ENCODE measurements at places on chromosomes 5 and 9.

- no peak for DNase-seq
Measured at GRCh38 chr5:128534726-128535125, 3.3 kb downstream of the FBN2 start.

GRCh38 chr9:77291714-77292113 lies 114.4 kb downstream of the VPS13A start:
- no peak for DNase-seq

GRCh38 chr5:93607367-93608258 lies 24.6 kb downstream of the NR2F1 start:
- no peak for DNase-seq

DNA sequence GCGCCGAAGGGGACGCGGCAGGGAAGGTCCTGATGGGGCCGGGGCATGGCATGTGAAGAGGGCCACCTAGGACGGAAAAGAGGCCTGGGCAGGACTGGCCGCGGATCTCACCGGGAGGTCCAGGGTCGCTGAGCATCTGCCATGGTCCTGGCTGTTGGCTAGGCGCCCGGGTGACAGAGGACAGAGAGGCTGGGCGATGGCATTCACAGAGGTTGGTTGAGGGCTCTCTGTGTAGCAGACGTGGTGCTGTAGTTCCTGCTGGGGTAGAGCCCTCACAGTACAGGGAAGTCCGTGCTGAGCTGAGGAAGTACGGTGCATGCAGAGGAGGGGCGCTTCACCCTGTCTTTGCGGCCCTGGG lies 427 bp downstream of the PCYOX1L start:
- DNase-seq, result peak; percentile 67

- DNase-seq, result no peak
Measured at GRCh38 chr9:3873818-3874217, 348.0 kb upstream of the RFX3 start.

GRCh38 chr5:111813537-111813936 lies 56.5 kb upstream of the NREP start:
- DNase-seq, result no peak

GRCh38 chr5:147687118-147687517 lies 95.4 kb downstream of the JAKMIP2 start:
- no peak for DNase-seq

DNA sequence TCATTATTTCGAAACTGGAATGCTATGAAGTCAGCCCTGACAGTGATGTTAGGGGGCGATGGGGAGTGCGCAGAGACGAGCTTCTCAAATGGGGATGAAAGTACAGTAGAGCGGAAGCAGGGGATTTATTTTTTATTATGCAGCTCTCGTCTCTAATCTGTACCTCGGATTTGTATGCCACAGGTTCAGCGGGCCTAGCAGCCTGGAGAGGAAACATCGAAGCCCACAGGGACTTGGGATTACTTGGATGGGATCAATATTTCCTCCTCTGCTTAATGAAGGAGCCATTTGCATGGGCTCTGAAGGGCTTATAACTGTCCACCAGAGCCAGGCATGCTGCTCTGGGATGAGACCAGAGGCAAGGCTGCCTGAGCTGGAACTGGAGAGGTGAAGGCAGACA lies 133.5 kb upstream of the RAPGEF1 start:
- no peak for DNase-seq
